ENCODE measurements at places on chromosomes 6 and 20. TPM values are rescaled to one million over a fixed set of nuclear protein-coding genes. Genes with fewer than 3 reads are reported as not detected.

ECI2 gene
- 104 TPM for polyA plus RNA-seq

PLG gene
- 9.3 TPM for polyA plus RNA-seq

TCF21 gene
- 237 TPM for polyA plus RNA-seq

LY6G6C gene
- 0.89 TPM for polyA plus RNA-seq

DST gene
- polyA plus RNA-seq = 197 TPM

KHDC1L gene
- polyA plus RNA-seq = 0.79 TPM

C6orf141 gene
- 0.57 TPM for polyA plus RNA-seq

BFSP1 gene
- polyA plus RNA-seq = 3.3 TPM

SOD2 gene
- polyA plus RNA-seq = 100 TPM

SERPINB1 gene
- polyA plus RNA-seq = 17.1 TPM

PPP1R14C gene
- 22.9 TPM for polyA plus RNA-seq

SNX3 gene
- polyA plus RNA-seq = 217 TPM

EBF4 gene
- 33.5 TPM for polyA plus RNA-seq

EEF1E1 gene
- 55.8 TPM for polyA plus RNA-seq

SPAG4 gene
- 4.6 TPM for polyA plus RNA-seq

PLCB1 gene
- 35.7 TPM for polyA plus RNA-seq

All from renal pelvis (tissue), 12 donors.